ENCODE measurements at places on chromosomes 3 and 15.

- no peak for DNase-seq
These were observed 198.0 kb downstream of the TJP1 start for GRCh38 chr15:29624271-29624670.

DNA sequence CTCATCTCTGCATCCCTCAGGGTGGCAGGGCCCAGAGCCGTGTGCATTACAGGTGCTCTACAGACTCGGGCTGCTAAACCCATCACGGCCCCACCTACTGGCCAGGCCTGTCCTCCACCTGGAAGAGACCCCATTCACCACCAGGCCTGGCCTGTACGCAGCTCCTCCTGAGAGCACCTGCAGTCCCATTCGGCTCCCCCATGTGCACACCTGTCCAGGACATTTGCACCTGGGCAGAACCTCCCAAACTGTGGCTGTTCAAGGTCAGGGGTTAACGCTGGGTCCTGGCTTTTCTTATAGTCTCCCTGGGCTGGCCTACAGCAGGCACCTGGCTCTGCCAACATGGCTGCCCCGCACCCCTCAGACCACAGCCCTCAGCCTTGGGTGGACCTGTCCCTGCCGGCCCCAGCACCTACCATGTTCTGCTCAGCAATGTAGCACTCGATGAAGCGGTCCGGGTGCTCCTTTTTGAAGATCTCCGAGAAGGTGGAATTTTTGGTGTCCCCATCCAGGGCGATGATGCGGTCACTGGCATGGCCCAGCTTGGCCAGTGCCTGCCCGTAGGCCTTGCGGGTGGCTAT, 25.7 kb downstream of the TKT start:
- peak; percentile 66 for DNase-seq

GRCh38 chr3:190175490-190175889, 54.8 kb upstream of the P3H2 start:
- DNase-seq = no peak

DNA sequence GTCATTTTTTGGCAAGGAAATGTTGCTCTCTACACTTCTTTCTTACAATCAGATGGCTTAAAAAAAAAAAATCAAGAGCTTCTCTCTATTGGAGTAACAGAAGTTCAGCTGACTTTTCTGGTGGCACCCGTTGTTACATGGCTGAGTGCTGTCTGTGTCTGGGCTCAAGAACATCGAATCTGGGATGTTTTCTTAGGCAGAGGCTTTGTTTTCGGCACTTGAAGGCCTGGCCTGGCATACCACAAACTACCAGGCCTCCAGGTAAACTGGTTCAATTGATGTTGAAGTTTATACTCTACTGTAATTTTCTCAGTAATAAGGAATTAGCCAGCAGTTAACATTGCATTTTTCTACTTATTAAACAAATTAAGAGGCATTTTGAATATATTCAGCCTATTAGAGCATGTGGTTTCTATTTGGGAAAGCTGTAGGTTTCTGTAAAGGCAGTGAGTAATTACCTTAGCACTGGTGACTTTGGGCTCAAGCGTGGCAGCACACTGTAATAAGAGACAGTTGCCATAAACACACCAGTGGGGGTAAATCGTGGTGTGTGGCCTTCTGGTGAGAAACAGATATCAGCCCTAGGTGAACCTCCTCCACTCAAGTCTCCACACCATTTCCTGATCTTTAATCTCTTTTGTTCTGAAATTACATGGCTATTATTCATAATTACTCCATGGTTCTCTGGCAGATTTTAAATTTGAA, 544.7 kb downstream of the MECOM start:
- no peak for DNase-seq

DNA sequence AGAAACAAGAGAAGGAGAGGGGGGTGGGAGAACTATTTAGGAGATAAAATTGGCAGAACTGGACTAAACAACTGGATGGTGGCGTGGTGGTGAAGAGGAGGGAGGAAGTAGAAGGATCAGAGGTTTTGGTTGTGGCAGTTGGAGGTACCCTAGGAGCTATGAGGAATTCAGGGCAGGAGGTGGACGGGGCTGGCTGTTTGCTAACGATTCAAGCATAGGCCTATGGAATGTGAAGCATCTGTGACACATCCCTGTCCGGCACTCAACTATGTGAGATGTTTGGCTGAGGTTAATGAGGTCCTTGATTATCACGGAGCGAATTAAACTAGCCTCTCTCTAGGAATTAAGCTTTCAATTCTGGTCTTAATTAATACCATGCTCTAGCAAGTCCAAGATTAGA, 13.5 kb downstream of the TARS3 start:
- no peak for DNase-seq

DNA sequence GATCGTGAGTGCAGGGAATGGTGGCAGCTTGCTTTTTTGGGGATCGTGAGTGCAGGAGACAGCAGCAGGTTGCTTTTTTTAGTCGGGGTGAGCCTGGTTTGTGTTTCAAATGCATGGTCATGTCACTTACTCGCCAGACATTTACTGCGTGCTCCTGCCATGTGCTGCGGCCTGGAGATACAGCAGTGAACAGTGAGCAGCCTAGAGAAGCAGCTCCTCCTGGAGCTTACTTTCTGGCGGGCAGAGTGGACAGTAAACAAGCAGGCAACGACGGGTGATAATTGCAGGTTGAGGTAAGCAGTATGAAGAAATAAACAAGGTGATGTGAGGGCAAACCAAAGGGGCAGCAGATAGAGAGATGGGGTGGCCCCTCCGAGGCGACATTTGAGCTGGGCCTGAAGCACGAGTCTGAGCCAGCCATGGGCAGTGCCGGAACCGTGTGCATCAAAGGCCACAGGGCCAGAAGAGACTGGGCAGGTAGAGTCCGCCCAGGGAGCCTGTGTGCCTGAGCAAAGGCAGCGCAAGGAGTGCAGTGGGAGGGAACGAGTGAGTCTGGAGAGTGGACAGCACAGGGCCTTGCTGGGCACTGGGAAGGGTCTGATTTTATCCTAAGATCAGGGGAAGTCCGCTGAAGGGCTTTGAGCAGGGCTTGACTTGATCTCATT, 57.3 kb upstream of the RASA2 start:
- DNase-seq = no peak

DNA sequence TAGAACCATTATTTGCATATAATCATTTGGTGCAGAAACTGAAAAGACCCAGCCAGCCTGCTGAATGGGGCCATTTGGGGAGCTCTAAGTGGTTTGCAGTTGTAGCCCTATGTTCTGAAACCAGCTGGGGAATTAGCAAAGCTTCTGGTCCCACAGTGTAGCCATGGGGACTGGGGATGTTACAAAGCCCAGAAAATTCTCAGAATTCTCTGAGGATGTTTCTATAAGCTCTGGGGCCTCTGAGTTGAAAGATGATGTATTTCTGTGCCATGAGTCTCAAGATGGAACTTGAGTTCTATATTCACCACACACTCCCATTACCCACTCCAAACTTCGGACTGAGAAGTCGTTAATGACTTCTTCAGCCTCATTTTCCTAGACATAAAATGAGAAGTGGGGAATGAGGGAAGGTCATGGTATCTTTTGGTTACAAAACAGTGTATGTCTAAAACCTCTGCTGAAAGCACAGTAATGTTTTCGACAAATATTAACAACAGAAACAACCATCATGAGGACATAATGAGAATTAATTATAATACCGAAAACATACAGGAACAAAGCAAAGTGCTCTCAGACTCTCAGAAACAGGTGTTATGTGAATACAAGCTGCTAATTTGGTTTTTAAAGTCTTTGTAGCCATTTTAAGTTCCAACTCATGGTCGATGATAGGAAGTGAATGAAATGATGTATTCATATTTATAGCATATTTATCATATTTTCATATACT, 89.4 kb downstream of the RFTN1 start:
- DNase-seq = no peak

GRCh38 chr3:127383656-127384179, 95.9 kb upstream of the PRR20G start:
- DNase-seq = no peak

DNA sequence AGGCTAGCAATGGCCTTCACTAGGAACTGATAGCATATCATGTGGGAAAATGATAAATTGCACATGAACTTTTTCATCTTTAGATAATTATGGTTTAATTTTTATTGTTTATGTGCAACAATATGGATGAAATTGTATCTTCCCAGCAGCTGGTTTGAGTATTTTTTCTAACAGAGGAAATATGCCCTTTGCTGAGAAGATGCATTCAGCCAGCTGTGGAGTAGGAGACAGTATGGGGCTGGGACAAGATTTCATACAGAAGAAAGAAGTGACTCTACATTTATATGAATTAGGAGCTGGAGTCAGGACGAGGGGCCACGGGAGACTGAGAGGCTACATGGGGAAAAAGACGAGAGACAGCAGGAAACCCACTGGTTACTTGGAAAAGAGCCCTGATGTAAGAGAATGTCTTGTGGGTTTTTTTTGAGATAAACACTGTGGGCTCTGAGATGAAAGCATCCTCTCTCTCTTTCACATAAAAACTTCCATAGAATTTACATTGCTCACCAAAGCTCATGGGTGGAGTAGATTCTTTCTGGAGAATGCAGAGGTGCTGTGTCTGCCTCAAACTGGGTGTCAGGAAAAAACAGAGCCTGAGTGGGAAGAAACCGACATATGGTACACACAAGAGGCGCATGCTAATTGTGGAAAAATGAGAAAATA, 115.2 kb upstream of the PDZRN3 start:
- no peak for DNase-seq

GRCh38 chr3:29585368-29585767, 304.5 kb downstream of the RBMS3 start:
- DNase-seq = no peak

DNA sequence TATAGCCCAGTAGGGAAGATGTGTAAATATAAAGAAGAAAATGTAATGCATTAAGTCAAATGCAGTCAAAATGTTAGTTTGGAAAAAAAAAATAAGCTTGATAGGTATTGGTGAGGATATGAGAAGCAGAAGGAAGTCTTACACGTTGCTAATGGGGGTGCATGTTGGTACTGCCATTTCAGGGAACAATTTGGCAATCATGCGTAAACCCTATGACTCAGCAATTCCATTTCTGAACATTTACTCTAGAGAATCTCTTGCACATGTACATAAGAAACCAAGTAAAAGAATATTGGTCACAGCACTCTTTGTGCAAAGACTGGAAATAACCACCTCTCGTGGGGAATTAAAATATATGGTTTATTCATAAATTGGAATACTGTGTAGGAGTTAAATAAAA, 35.5 kb upstream of the TIMP4 start:
- DNase-seq = no peak

DNA sequence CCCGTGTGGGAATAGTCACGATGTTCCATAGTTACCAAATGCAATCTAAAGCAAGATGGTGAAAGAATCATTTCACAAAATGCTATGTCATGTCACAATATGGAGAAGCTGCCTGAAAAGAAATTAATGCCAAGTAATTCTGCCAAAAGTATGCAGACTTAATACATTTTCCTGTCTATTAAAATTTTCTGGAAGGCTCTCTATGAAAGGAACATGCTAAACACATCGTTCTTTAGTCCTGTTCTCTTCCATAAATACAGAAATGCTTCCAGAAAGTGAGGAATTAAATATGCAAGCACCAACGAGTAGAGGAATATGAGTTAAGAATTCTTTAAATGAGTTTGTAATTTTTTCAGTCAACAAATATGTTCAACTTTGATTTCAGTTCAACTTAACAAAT, 266.8 kb upstream of the CRBN start:
- DNase-seq = no peak

- peak; percentile 98 for DNase-seq
These were observed at the start of gene SFMBT1 for GRCh38 chr3:53045518-53046170. SFMBT1 (minus strand) TSS chr3:53046073; CDS start chr3:52969128, 76,945 bp downstream.

DNA sequence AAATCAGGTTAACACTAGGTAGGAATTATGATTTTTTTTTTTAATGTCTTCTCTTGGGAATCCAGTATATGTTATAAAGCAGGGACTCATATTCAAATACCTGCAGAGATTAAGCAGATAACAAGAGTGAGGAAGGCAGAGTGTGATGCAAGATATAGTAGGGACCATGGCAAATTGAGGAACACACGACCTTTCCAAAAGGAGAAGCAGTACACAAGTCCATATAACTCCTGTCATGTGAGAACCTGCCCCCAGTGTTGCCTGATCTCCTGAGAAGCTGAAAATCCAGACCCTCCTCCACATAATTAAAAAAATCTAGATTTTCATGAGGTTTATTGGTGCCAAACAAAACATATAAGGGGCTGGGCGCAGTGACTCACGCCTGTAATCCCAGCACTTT, 3.6 kb downstream of the RFC4 start:
- DNase-seq = no peak

GRCh38 chr15:61921093-61921492, 139.2 kb downstream of the VPS13C start:
- no peak for DNase-seq

- DNase-seq = no peak
These were observed 436.8 kb downstream of the MFSD1 start for GRCh38 chr3:159238646-159239045.

DNA sequence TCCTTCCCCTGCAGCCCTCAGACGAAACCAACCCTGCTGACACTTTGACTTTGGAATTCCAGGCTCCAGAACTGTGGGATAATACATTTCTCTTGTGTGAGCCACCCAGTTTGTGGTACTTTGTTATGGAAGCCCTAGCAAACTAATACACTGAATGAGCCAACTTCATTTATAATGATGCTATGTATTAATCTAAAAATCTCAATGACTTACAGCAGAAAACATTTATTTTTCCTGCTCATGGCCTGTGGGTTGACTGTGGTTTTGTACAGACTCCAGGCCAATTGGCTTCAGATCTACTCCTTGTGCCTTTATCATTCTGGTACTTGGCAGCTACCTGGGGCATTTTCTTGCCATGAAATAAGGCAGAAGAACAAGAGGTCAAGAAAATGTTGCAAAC, 152.4 kb downstream of the EBLN2 start:
- DNase-seq = no peak

DNA sequence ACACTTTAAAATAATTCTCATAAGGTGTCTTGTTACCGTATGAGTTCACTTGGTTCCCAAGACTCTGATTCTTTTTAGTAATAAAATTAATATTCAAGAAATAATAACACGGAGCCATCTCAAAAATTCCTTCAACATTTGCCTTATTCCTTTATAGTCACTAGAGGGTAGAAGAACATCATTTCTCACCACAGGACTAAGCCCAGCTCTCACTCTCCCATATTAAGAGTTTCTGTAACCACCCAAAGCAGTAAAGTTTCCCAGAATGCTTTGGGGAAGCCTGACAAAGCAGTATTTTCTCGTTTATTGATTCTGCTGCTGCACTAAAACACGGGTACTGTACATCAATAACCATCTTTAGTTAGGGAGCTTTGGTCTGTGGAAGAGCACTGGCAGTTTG, 114.9 kb downstream of the MCTP2 start:
- DNase-seq = no peak

DNA sequence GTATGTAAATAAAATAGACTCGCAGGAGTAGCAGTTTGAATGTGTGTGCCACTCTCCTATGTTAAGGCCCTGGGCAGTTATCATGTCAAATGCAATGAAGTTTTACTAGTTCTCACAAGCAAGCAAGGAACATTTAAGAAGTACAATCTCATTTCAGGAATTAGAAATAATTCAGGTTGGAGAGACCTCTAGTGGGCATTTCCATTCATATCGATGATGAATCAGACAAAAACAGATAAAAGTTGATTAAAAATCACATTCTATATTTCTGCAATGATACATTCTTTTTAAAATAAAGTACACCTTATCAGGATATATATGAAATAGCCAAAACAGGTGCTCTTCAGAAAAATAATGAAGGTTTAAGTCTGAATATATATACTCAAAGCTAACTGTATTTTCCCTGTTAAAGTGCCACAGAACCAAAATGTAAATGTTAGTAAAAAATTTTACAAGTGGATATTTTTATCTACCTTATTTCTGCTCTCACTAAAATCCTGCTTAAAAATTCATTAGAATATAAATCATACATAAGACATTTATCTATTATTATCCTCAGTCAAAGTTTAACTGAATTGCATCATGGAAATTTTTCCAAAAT, 492.4 kb upstream of the FRG2C start:
- DNase-seq = no peak

GRCh38 chr3:44875596-44875995, 1.2 kb downstream of the TGM4 start:
- DNase-seq = no peak

All from 8988T (cell line).